ENCODE measurements at places on chromosomes 13 and 19.

- no peak for DNase-seq
These were observed 19.6 kb upstream of the CCNA1 start for GRCh38 chr13:36412736-36413135.

GRCh38 chr13:47455626-47456025 is 545.4 kb downstream of the SUCLA2 start:
- no peak for DNase-seq

GRCh38 chr19:55245236-55245904 is 13.4 kb downstream of the PPP6R1 start:
- DNase-seq: no peak

DNA sequence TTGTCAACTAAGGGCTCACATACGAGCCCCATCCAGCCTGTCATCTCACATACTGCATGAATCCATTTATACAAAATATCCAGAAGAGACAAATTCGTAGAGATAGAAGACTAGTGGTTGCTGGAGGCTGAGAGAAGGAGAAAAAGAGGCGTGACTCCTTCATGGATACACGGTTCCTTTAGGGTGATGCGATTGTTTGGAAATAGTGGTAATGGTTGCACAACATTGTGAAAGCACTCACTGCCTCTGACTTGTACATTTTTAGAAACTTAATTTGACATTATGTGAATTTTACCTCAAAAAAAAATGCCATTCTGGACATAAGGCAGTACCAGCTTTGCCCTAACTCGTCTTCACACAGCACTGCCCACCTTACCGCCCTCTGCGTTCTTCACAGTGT is 27.3 kb downstream of the IGFL1 start:
- no peak for DNase-seq

- no peak for DNase-seq
These were observed 1.7 kb downstream of the KLK4 start for GRCh38 chr19:50909240-50910070.

DNA sequence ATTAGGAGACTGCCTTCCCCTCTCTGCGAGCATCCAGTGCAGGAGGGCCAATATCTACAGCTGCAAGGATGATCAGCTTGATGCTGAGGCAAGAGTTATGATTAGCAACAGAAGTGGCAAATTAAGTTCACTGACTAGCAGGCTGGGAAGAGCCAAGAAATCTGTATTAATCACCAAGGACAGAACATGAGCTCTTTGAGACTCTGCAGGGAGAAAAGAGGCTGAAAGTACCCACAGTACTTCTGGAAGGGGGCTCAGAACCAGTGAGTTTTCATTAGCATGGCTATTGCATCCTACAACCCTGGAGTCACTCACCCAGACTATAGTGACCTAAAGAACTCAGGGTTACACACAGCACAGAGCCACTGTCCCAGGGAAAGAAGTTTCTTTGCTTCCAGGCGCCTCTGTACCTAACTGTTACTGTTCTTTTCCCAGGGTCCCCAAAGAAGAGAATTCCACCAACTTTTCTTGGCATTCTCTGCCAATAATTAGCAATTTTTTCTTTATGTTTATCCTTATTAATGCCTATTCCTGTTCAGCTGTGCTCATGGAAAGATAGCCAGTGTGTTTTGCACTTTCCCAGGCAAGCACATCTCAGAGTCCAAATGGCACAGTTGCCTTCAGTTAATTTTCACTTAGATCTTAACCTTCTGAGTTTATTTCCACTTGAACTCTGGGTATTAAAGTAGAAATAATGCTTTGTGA is 25.8 kb upstream of the MEDAG start:
- DNase-seq: no peak

GRCh38 chr19:15285896-15286591 is 46.3 kb downstream of the BRD4 start:
- DNase-seq: no peak

DNA sequence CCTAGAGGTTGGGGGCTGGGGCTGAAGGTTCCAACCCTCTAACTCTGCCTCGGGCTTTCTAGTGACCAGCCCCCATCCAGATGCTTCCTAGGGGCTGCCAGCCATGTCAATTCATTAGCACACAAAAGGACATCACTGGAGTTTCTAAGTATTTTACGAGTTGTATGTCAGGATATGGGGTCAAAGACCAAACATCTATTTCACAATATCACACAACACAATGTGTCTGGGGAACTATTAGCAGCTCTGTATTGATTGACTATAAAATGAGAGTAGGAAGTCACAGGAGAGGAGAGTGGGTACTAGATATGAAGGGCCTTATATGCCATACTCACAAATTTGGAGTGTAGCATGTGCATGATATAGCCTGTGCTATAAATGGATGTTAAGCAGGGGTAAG is 42.1 kb downstream of the LPAR6 start:
- no peak for DNase-seq

DNA sequence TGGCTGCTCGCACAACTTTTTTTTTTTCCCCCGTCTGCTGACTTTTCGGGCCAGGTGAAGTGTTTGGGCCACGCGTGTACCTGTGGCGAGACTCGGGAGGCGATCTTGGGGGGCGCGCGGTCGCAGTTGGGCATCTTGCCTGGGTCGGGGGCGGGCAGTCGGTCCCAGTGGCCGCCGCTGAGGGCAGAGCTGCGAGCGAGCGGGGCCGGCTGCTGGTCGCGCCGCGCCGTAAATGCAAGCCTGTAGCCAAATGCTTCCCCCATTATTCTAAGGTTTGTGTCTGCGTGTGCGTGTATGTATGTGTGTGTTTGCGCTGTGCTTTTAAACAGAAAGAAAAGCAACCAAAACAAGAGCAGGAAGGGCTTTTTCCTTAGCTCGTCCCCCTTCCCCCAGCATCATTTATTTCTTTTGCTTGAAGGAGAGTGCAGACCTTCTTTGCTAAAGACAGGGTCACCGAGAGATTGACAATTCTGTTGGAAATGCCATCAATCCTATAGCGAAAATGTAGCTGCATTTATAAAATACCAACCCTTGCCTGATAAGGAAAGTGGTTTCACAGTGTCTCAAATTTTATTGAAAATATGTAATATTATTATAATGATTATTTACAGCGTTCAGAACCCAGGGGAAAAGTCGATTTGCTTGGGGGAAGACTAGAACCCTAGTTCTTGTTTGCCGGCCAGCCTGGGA is 143.2 kb upstream of the ZNF536 start:
- no peak for DNase-seq

- no peak for DNase-seq
These were observed 742.2 kb upstream of the SLITRK6 start for GRCh38 chr13:86541461-86541860.

GRCh38 chr13:25584087-25584486 is 212.3 kb downstream of the ATP8A2 start:
- DNase-seq: no peak

- DNase-seq: no peak
These were observed 10.2 kb upstream of the JSRP1 start for GRCh38 chr19:2266183-2266993.

GRCh38 chr13:101474419-101474957 is 22.0 kb downstream of the ITGBL1 start:
- DNase-seq: no peak

- no peak for DNase-seq
These were observed 18.0 kb upstream of the GARRE1 start for GRCh38 chr19:34236035-34236987.

DNA sequence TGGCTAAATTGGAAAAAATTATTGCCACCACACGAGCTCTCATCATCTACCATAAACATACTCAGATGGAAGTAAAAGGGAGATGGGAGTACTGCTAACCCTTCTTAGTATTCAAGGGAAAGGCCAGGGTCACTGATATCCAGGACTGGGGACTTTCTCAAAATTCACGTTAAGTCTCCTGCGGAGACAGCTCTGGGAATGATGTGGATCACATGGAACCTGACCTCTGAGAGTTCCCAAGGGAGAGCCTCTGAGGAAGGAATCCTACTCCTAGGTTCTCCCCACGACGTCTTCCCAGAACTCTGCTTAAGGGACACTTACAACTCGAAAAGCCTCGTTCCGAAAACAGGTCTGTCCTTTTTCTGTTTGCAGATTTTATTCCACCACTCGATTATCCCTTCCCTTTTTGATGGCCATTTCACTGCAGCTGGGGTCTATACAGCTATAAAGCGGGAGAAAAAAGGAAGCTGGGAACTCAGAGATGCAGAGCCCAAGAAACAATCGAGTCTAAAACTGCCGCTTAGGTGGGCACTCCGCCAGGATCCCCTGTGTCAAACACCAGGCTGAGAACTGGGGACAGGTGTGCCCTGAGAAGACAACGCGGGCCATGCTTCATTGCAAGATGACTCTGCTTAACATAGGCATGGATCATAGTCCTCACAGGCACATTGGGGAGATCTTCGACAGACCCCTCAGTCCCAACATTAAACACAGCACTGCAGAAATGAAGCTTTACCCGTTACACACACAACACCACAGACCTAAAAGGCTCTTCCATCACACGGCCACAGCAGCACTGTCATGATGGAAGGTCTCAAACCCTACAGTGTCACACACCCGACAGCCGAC is 823 bp upstream of the ZNF567 start:
- DNase-seq: no peak

DNA sequence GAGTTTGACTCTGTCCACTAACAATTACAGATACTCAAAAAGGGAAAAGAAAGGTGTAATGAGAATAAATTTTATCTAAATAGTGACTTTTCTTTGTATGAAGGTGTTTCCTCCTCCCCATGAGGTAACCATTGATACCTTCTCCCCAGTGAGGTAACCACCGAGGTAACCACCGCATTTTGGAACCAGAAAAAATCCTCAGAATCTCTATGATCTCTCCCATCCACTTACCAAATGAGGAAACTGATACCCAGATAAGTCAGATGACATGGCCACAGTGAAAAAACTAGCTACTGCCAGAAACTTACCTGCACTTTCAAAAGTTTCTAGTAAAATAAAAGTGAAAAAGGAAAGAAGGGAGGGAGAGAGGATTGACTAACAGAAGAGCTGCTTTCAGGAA is 124.0 kb upstream of the FNDC3A start:
- DNase-seq: no peak

GRCh38 chr19:14053500-14053899 is 8.4 kb downstream of the PALM3 start:
- no peak for DNase-seq

DNA sequence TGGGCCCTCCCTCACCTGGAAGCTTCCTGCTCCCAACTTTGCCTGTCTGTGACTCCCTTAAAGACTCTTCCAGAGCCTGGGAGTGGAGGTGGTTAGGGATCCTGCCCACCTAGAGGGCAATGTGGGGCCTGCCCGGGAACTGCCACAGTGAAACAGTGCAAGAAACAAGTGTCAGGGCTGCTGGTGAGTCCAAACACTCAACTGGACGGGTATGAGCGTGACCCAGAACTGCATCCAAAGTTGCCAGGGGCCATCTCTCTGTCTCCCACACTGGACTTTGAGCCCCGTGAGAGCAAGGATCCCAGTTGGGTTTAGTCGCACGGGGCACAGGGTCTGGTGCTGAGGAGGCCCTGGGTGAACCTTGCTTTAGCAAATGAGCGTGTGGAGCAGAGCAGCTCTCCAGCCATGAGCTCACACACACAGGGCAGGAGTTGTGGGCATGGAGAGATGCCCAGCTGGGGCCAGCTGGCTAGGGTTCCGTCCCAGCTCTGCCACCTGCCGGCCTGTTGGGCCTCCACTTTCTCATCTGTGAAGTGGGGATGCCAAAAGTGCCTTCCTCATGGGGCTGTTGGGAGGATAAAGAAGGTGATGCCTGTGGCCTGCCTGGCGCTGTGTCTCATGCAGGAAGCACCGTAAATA is 2.8 kb upstream of the NUMBL start:
- DNase-seq: no peak

DNA sequence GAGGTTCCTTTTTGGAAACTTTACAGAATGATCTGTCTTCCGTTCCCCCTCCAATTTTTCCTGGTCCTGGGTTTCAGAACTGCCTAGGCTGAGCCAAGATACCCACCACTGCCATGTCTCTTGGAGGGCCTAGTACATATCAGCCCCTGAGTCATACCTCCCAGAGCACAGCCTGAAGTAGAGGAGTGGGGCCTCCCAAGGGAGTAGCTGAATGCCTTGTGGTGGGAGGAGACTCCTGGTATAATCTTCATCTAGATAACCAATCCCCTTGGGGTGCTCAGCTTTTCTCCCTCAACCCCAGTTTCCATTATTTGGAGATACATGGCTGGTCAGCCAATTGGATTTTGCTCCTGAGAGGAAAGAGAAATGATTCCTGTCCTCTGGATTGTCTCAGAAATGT is 30.3 kb downstream of the ZNF763 start:
- DNase-seq: no peak

GRCh38 chr19:34712395-34713261 is 21.4 kb upstream of the ZNF181 start:
- DNase-seq: peak; percentile 19

GRCh38 chr13:77523834-77524728 is 11.4 kb upstream of the SCEL start:
- DNase-seq: no peak

GRCh38 chr13:94667190-94667589 is 45.2 kb downstream of the SOX21 start:
- no peak for DNase-seq

GRCh38 chr19:40689339-40690049 is 957 bp downstream of the NUMBL start:
- DNase-seq: no peak

GRCh38 chr19:30848636-30849425 is 476.6 kb downstream of the ZNF536 start:
- no peak for DNase-seq

DNA sequence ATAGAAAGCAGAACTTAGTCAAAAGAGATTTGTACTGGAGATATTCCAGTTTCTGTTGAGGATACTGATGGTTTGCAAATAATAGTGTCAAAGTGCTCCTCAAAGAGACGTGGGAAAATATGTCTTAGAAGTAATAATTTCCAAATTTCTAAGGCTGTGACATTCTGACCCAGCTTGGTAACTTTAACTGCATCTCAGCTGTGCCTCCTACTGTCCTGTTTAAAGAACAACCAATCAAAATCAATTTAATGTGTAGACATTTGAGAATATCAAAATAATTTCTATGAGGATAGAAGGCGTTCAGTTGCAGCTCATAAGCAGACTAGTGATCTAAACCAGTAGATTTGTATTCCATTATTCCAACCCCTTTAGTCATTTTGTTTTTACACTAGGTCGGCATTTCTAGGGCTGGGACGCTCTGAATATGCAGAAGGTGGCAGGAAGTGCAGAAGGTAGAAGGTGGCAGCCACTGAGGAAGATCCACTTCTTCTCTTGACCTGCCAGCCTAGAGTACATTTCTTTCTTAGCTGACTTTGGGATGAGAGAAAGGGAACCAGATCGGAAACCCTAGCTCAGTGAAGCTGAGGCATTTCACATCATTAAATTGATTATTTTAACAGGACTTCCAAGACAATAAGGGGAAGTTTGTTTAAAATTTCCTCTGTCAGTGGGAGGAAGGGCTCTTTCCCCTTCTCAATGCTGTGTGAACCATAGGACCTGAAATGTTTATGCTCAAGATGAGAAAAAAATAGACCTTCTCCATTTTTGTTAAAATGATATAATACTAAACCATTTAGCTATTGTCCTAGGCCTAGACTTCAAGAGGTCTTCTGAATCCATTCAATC is 67.5 kb downstream of the COL4A1 start:
- no peak for DNase-seq

GRCh38 chr19:50743537-50743936 is 20.4 kb downstream of the CLEC11A start:
- DNase-seq: no peak

DNA sequence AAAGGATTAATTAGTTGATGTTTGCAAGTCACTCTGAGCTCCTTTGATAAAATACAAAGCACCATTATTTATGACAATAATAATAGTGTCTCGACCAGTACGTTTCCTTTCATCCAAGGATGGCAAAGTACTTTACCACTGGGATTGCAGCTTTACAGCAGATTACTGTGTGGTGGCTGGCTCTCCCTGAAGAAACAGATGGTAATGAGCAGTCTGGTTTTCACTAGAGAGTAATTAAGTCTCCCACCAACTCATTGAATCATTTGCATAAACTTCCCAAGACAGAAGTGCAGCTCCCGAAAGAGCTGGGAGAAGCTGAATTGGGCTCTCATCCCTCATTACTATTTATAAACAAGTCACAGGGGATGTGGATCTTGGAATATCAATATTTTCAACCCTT is 48.7 kb downstream of the KLF5 start:
- no peak for DNase-seq
